SHP77 treated with DMSO at 0.1 percent for 48 hours (cell line): ENCODE measurements at places on chromosomes 5 and 9.

GRCh38 chr5:127170918-127171600 lies 97.8 kb upstream of the C5orf63 start:
- DNase-seq, result no peak

DNA sequence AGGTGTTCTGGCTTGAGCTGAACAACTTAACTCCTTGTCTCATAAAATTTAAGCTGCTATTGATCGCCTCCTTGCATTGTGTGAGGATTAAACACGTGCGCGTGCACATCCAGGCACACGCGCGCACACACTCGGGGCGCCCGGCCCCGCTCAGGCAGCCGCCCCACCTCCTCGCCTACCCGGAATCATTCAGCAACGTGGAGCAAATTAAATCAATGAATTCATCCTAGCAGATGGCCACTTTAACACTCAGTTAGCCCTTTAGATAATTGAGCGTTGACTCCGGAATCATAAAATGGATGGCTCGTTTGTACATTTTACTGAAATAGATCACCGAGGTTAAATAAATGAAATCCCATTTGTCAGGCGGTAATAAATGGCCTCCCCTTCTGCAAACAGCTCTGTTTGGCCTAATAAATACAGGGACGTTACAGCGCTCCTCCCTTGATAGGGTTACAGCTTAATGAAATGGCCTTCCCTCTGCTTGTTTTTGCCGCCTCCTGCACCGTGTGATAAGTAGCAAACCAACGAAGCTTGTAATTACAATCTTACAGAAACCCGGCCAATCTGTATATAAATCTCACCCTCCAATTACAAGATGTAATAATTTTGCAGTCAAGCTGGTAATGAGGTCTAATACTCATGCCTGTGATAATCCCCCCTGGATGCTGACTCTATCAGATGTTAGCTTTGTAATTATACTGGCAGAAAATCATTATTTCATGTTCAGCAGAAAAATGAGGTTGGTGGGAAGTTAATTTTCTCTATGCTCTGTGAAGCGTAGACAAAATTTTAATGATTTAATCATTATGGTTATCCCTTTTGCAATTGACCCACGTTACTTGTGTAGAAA lies 229.7 kb upstream of the IRX4 start:
- DNase-seq, result no peak

- no peak for DNase-seq
These were observed 73.6 kb upstream of the ALDH1B1 start for GRCh38 chr9:38318759-38319495.

- no peak for DNase-seq
These were observed 130.8 kb downstream of the MUSK start for GRCh38 chr9:110799396-110799795.

DNA sequence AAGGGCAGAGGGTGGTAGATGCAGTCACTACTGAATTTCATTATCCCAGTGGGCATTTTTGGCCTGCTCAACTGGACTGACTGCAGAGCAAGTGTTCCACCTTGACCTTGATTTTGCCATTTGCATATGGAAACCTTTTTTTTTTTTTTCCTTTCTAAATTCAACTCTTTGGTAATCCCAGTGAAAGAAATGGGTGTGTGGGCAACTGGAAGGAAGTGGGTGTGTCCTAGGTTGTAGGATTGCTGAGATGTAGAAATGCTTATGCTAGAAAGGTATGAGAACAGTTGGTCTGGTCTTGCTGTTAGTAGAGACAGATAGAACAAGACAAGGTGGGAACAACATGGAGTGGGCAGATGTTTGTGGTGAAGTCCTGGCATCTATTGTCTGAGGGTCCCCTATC lies 7.8 kb upstream of the IL12B start:
- no peak for DNase-seq

- no peak for DNase-seq
These were observed 65.3 kb downstream of the ICE1 start for GRCh38 chr5:5487585-5488360.
